Right lobe of liver (tissue), 6 donors: ENCODE measurements at places on chromosomes 5 and 9. TPM values are rescaled to one million over a fixed set of nuclear protein-coding genes. Genes with fewer than 3 reads are reported as not detected.

DNA sequence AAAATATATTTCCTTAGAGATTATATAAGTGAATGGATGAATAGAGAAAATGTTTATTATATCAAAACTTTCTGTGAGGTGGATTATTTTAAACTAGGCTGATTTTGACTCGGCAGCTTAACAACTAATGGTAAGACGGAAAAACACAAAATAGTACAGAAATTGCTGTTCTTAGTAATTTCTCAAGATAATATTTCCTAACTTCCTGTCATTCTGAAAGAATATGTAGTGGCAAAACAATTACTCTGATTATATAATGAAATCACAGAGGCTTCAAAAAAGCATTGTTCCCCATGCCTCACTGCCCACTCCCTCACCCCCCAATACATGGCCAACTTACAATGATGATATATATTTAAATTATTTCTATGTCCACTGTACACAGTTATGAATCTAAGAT, 85.4 kb downstream of the YTHDC2 start:
- no peak for DNase-seq

SYK gene
- total RNA-seq: 10.9 TPM

ANKRD31 gene
- total RNA-seq: 0.14 TPM

LCN9 gene
- total RNA-seq: not detected

GRCh38 chr9:98993570-98993945, 49.9 kb downstream of the COL15A1 start:
- DNase-seq: no peak

- DNase-seq: no peak
Observed at GRCh38 chr9:91451431-91452270, 28.0 kb upstream of the NFIL3 start.

CEL gene
- 0.35 TPM for total RNA-seq

DNA sequence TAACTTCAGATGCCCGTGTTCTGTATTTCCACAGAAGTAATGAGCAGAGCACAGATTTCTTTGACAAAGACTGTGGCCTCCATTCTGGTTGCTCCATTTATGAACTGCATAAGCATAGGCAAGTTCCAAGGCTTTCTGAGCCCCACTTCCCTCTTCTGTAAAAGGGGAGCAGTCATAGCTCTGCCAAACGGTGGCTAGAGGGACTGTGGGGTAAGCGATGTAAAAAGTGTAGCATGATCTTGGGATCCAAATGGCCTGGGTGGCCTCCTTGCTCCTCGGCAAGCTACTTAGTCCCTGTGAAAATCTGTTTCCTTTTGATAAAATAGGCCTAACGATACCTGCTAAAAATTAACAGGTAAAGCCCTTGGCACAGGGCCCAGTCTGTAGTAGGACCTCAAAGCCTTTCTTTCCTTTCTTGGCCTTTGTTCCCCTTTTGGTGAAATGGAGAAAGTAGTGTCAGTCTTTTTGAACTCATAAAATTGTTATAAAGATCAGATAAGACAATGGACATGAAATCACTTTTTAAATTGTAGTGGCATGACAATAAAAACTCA, 646.6 kb downstream of the ACTL7B start:
- no peak for DNase-seq
